Body of pancreas (tissue), 4 donors: ENCODE measurements at places on chromosomes 11 and 22. TPM values are rescaled to one million over a fixed set of nuclear protein-coding genes. Genes with fewer than 3 reads are reported as not detected.

The ARL2 gene
- total RNA-seq, result 67.6 TPM

DNA sequence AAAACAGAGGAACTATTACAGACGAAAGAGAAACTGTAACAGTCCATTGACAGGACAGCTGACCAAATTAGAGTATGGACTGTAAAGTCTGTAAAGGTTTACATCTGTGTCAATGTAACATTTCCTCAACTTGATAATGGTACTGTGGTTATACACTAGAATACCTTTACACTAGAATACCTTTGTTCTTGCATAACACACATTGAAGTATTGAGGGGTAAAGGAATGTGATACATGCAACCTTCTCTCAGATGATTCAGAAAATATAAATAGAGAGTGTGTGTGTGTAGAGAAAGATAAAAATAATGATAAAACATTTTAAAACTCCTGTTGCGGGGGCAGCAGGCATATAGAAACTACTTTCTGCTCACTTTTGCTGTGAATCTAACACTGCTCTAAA is 5.6 kb upstream of the EEF1G start:
- peaks cover 24% of the 10 kb centered on the region for H3K4me1 ChIP-seq
- H3K4me3 ChIP-seq, result no peak overlapping the region
- H3K27ac ChIP-seq, result no peak overlapping the region
- H3K36me3 ChIP-seq, result no peaks in the 10 kb centered on the region
- no peak for DNase-seq

The TMEM132A gene
- total RNA-seq, result 9.3 TPM

DNA sequence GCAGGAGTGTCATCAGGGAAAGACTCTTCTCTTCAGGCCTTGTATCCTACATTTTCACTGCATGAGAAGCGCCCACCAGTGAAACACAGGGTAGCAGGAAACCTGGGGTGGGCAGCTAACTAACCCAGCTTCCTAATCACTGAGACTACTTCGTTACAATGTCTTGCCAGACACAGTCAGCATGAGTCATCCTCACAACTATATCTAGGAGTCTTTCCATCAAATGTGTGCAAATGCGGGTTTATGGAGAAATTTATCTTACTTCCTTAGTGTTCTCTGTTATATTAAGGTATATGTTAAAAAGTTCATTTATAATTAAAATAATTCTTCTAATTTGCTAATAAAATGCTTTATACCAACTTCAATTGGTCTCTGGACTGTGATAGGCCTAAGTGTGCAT is 79.9 kb upstream of the RAB1B start:
- H3K27me3 ChIP-seq, result no peaks in the 10 kb centered on the region
- no peak for DNase-seq
- no peak overlapping the region for H3K27ac ChIP-seq
- no peak overlapping the region for H3K4me3 ChIP-seq
- no peaks in the 10 kb centered on the region for H3K36me3 ChIP-seq

DNA sequence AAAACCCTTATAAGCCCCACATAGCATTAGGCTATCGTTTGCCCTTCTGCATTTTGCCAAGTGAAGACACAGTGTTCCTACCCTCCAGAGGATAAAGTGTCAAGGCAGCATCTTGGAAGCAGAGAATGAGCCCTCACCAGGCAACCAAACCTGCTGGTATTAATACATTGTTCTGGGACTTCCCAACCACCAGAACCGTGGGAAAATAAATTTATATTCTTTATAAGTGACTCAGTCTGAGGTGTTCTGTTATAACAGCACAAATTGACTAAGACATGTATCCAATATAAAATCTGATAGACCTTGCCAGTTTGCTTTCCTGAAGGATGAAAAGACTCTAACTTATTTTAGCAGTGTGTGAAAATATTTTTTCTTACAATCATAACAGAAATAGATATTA is 792.5 kb upstream of the LRRC4C start:
- no peaks in the 10 kb centered on the region for H3K27me3 ChIP-seq
- no peaks in the 10 kb centered on the region for H3K4me1 ChIP-seq
- H3K36me3 ChIP-seq, result no peaks in the 10 kb centered on the region
- no peak for DNase-seq
- no peak overlapping the region for H3K4me3 ChIP-seq

GRCh38 chr11:45568049-45568448 is 97.4 kb downstream of the CHST1 start:
- DNase-seq, result no peak
- no peaks in the 10 kb centered on the region for H3K4me1 ChIP-seq
- H3K36me3 ChIP-seq, result no peaks in the 10 kb centered on the region
- no peaks in the 10 kb centered on the region for H3K27me3 ChIP-seq
- H3K27ac ChIP-seq, result no peak overlapping the region
- no peak overlapping the region for H3K4me3 ChIP-seq

GRCh38 chr22:20751185-20751851 is 22.6 kb upstream of the SERPIND1 start:
- H3K4me3 ChIP-seq, result no peak overlapping the region
- no peak overlapping the region for H3K27ac ChIP-seq
- H3K36me3 ChIP-seq, result peaks cover 9% of the 10 kb centered on the region
- no peaks in the 10 kb centered on the region for H3K27me3 ChIP-seq
- H3K4me1 ChIP-seq, result no peaks in the 10 kb centered on the region

The PKP3 gene
- 46.2 TPM for total RNA-seq

The C22orf31 gene
- total RNA-seq, result not detected

The GLB1L3 gene
- not detected for total RNA-seq

DNA sequence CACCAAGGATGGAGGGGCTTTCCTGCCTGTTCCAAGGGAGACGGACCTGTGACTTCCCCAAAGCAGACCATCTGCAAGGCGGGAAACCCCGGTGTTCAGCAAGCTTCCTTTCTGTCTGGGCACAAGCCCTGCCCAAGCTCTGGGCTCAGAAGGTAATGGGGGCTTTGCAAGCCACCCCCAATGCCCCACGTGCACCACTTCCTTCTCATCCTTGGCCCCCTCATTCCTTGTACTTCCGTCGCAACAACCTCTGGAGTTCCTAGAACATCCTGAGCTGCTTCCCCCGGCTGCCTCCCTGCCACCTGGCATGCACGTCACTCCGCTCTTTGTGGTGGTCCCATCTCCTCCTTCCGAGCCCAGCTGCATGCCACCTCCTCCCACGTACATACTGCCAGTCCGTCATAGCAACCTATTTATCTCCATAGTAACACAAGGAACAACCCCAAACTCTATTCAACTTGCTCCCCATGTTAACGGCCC is 3.9 kb downstream of the MYEOV start:
- H3K4me3 ChIP-seq, result no peak overlapping the region
- peaks cover 32% of the 10 kb centered on the region for H3K4me1 ChIP-seq
- no peaks in the 10 kb centered on the region for H3K36me3 ChIP-seq
- H3K27me3 ChIP-seq, result no peaks in the 10 kb centered on the region
- DNase-seq, result no peak
- H3K27ac ChIP-seq, result peak overlapping the region; percentile 90

- H3K27me3 ChIP-seq, result no peaks in the 10 kb centered on the region
- H3K4me1 ChIP-seq, result peaks cover 46% of the 10 kb centered on the region
- H3K4me3 ChIP-seq, result no peak overlapping the region
- no peak overlapping the region for H3K27ac ChIP-seq
Measured at GRCh38 chr11:46285594-46286033, 8.2 kb downstream of the CREB3L1 start.

- no peak overlapping the region for H3K27ac ChIP-seq
- H3K4me3 ChIP-seq, result no peak overlapping the region
- H3K36me3 ChIP-seq, result no peaks in the 10 kb centered on the region
- H3K4me1 ChIP-seq, result no peaks in the 10 kb centered on the region
- no peaks in the 10 kb centered on the region for H3K27me3 ChIP-seq
Measured at GRCh38 chr11:128704517-128704916, 10.6 kb downstream of the FLI1 start.

GRCh38 chr11:66068154-66068821 is 1.8 kb upstream of the PACS1 start:
- H3K4me1 ChIP-seq, result peaks cover 31% of the 10 kb centered on the region
- H3K4me3 ChIP-seq, result no peak overlapping the region
- no peaks in the 10 kb centered on the region for H3K27me3 ChIP-seq

GRCh38 chr11:10514709-10515108 is 26.3 kb downstream of the RNF141 start:
- no peaks in the 10 kb centered on the region for H3K36me3 ChIP-seq
- H3K4me3 ChIP-seq, result no peak overlapping the region
- no peaks in the 10 kb centered on the region for H3K27me3 ChIP-seq
- H3K4me1 ChIP-seq, result no peaks in the 10 kb centered on the region
- no peak for DNase-seq
- H3K27ac ChIP-seq, result no peak overlapping the region

The APOA5 gene
- 2.6 TPM for total RNA-seq

DNA sequence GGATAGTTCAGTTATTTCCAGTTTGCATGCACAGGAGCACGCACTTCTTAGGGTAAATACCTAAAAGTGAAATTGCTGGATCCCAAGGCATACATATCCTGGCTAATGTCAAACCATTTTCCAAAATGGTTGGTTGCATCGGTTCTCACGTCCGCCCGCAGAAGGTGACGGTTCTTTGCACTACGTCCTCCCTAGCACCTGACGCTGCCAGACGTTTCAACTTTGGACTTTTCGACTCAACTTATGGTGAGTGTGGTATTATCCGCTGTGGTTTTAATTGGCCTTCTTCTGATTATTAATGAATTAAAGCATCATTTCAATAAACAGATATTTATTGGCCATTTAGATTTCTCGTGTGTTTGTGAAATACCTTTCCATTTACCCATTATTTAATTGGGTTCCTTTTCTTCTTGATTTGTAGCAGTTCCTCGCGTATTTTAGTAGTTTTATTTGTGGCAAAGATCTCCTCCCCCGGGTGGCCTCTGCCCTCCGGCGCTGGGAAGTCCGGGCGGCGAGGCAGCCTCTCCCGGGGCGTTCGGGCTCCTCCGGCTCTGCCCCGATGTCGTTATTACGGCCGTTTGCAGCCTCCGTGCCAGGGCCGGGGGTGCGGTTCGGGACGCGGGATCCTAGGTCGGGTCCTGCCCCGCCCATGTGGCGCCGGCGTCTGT is at the start of gene JHY:
JHY (plus strand) TSS at position 571 of the 668 bp plus-strand sequence. CDS start 3,091 bp downstream, outside the sequence.
- H3K27me3 ChIP-seq, result no peaks in the 10 kb centered on the region
- H3K36me3 ChIP-seq, result no peaks in the 10 kb centered on the region
- H3K27ac ChIP-seq, result peak within 1 kb of the TSS; percentile 83
- peak; percentile 49 for DNase-seq

The MS4A2 gene
- total RNA-seq, result 0.33 TPM

The VWCE gene
- not detected for total RNA-seq

- no peak for DNase-seq
- H3K27me3 ChIP-seq, result no peaks in the 10 kb centered on the region
- no peak overlapping the region for H3K4me3 ChIP-seq
- H3K36me3 ChIP-seq, result no peaks in the 10 kb centered on the region
- H3K4me1 ChIP-seq, result no peaks in the 10 kb centered on the region
- H3K27ac ChIP-seq, result no peak overlapping the region
Measured at GRCh38 chr11:123239191-123240150, 44.4 kb upstream of the CLMP start.
